HS-5 (cell line): ENCODE measurements at places on chromosomes 2 and 18.
A peak's percentile ranks its signal among the peaks of the same experiment; 100 is the strongest.

- DNase-seq, result no peak
These were observed 1156.6 kb downstream of the RPIA start for GRCh38 chr2:89848114-89848513.

DNA sequence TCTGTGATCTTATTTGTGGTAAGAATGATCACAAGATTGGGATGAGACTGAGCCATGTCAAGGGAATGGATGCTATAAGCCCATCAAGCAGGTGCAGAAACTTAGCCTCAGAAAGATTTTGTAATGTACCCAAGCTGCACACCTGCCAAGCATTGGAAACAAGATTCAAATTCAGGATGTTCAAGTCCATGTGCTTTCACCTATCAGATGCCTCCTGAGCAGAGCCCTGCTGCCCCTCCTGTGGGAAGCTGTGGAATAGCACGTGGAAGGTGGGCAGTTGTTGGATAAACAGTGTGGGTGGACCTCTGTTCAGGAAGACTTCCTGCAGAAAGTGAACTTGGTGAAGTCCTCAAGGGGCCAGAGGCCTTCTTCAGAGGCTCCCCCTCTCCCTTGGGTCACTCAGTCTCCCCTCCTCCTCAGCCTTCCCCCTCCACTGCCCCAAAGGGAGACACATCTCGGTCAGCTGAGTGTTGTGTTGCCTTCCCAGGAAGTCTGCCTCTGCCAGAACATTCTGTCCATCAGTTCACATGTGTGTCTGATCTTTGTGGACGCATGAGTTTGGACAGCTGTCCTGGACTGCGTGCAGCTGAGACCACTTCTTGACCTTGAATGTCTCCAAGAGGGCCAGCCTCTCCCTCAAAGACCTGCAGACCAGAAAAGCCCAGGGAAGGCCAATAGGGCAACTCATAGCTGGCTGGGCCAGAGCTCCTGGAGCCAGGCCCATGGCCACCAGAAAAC, 186.1 kb downstream of the INHBB start:
- DNase-seq, result no peak

DNA sequence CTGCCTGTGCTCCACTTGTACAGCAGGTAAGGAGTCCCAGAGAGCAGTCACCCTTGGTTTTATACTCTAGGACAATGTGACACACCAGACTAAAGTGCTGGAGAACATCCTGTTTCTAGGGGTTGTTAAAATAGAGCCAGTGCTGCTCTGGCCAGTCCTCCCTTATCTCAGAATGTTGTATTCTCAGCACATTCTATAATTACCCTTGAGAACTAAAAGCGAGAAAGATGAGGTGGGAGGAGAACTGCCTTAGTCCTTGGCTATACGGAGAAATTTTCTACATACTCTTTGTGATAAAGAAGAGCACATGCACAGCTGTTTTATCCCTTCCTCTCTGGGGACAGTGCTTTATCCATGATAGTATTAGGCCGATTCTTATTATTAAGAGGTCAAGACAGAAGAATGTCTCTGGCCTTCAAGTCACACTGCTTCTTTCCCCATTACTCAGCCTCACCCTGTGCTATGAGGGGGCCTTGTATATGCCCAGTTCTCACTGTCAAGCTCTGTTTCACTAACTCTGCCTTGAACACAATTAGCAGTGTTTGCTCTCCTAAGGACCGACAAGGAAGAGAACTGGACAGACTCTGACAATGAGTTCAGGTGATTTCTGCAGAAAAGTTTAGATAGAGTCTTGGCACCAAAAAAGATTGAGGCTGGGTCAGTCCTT, 385.8 kb downstream of the TRIB2 start:
- DNase-seq, result no peak

DNA sequence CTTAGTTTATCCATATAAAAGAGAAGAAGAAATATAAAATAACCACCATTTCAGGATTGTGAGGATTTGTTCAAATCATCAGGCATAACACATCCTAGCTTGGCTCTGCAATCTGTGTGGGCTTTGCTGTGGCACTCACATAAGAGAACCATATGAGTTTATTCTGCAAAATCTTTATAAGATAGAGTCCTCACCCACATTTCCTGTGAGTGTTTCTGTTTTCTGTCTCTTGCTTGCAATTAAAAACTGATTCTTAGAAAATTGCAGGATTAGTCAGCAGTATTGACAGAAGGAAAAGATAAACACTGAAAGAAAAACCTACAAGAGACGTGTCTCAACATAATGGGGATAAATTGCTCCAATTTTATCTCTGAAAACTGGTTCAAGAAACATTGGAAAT, 258.5 kb downstream of the RND3 start:
- no peak for DNase-seq

DNA sequence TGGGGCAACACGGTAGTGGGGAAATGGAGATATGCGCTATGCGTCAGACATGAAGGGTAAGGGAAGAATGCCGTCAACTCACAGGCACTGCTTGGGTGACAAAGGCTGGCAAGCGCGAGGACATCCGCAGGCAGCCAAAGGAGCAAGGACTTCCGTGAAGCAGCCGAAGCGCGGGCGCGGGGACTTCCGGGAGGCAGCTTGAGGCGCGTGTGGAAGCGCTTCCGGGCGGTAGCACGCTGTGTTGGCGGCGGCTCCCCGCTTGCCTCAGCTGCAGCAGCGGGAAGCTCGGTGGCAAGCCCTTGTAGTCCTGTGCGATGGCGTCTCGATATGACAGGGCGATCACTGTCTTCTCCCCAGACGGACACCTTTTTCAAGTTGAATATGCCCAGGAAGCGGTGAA, at the start of gene PSMA8:
Gene PSMA8, plus strand, starts transcription at position 218 of the 400 bp plus-strand sequence. Its CDS starts 97 bp downstream, at position 315.
- no peak for DNase-seq

DNA sequence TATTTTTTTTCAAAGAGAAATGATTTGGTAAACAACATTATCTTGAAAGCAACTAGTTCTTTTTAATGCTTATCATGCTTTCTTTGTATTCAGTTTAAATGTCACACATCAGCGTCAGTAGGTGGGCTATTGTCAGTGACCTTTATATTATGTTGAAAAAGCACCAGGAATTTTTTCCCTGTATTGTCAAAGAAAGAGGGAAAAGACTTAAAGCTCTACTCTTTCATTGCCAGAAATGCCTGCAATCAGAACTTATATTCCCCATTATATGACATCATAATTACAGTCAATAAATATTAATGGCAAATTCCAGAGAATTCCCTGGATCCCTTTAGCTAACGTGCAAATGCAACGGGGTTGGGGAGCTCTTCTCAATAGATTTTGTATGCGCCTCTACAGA, 353.9 kb downstream of the CDH2 start:
- no peak for DNase-seq

DNA sequence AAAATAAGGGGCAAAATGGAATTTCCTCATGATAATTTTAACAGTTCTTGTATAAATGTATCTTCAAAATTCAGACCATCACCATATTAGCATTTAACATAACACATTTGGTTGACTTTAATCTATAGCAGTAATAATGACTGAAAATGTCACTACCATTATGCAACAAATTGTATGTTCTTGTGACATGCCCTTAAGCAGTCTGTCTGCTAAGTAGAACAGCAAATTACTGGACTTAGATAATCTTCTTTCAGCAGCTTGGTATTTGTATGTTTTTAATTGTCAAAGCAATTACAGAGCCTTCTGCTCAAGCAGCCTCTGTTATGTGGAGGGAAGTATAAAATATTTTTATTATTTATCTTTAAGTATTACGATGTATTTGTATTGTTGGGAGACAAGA, 214.3 kb upstream of the NXPH2 start:
- DNase-seq, result no peak

GRCh38 chr2:46517485-46517884, 38.1 kb downstream of the TMEM247 start:
- DNase-seq, result no peak

- no peak for DNase-seq
These were observed 167.8 kb downstream of the NUP35 start for GRCh38 chr2:183292028-183292427.

GRCh38 chr2:232488097-232488711, 570 bp upstream of the ECEL1 start:
- no peak for DNase-seq

- no peak for DNase-seq
These were observed 846.7 kb upstream of the ID2 start for GRCh38 chr2:7835151-7835550.

DNA sequence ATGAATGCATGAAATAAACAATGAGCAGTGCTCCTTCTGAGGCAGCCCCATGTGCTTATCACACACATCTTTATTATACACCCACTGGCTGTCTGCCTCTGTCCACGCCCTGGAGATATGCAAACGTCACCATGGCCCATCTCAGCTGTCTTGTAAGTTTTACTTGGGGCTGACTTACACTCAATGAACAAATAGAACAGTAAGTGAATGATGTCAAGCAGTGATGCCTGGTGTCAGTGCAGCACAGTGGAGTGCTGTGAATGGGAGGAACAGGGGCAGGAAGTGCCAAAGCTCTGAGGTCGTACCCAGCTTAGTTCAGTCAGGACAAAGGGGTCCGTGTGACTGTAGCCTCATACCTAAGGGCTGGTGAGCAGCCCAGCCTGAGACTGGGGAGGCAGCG, 659.5 kb upstream of the HS6ST1 start:
- DNase-seq, result no peak

GRCh38 chr2:98669675-98670074, 61.3 kb downstream of the MGAT4A start:
- DNase-seq, result no peak

GRCh38 chr2:101344137-101344536, 35.6 kb upstream of the RNF149 start:
- DNase-seq, result no peak

DNA sequence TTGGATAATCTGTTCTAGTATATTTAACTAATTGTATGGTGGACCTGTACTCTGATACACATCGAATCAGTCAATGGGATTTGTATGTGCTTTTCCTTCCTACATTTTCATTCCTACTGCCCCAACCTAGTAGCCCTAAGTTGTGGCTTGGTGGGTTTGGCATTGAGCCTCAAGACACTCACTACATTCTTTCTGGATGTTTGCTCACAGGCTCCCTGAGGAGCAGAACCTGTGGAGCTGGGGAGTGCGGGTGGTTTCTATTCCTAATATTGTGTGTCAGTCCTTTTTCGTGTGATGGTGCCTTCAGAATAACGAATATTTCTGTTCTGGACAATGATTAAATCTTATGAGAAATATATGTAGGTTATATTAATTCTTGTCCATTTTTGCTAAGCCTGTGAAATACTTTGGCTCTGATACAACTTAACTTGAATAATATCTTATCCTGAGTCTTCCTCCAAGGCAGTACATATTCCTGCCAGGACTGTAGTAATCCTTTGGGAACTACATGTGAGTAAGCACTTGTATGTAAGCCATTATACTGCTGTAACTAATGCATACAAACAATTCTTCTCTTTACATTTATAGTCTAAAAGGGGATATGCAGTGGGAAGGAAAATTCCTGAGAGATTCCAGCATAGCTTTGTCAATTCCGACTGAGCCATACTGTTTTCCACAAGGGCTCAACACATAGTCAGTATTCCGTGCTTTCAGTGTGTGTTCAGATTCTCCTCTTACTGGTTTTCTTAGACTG, 150.6 kb downstream of the AGPS start:
- peak; percentile 77 for DNase-seq

GRCh38 chr2:214560176-214560575, 149.3 kb downstream of the VWC2L start:
- DNase-seq, result no peak

GRCh38 chr2:175535631-175536030, 354.1 kb upstream of the ATP5MC3 start:
- no peak for DNase-seq
